ENCODE measurements at places on chromosomes 16 and 17. TPM values are rescaled to one million over a fixed set of nuclear protein-coding genes. Genes with fewer than 3 reads are reported as not detected.

The KRTAP4-8 gene
- not detected for total RNA-seq

The NLRC3 gene
- total RNA-seq: 0.72 TPM

The SLC39A11 gene
- 12.7 TPM for total RNA-seq

The SPN gene
- total RNA-seq: 0.62 TPM

The HBA2 gene
- total RNA-seq: 803 TPM

The EVI2A gene
- total RNA-seq: 1.4 TPM

DNA sequence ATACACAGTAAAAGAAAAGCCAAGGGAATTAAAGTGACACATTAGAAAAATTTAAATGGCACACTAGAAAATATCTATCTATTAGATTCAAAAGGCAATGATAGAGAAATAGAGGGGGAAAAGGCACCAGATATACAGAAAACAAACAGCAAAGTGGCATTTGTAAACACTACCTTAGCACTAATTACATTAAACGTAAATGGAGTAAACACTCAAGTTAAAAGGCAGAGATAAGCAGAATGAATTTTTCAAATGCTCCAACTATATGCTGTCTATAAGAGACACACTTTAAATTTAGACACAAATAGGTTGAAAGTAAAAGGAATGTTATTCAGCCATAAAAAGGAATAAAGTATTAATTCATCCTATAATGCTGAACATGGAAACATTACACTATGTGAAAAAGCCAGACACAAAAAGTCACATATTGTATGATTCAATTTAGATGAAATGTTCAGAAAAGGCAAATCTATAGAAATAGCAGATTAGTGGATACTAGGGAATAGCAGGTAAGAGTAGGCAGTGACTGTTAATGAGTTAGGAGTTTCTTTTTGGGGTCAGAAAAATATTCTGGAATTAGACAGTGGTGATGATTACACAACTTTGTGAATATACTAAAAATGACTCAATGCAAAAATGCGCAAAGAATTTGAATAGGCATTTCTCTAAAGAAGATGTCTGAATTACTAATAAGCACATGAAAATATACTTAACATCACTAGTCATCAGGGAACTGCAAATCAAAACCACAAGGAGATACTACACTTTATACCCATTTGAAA, 92.4 kb downstream of the BRIP1 start:
- no peak for DNase-seq

DNA sequence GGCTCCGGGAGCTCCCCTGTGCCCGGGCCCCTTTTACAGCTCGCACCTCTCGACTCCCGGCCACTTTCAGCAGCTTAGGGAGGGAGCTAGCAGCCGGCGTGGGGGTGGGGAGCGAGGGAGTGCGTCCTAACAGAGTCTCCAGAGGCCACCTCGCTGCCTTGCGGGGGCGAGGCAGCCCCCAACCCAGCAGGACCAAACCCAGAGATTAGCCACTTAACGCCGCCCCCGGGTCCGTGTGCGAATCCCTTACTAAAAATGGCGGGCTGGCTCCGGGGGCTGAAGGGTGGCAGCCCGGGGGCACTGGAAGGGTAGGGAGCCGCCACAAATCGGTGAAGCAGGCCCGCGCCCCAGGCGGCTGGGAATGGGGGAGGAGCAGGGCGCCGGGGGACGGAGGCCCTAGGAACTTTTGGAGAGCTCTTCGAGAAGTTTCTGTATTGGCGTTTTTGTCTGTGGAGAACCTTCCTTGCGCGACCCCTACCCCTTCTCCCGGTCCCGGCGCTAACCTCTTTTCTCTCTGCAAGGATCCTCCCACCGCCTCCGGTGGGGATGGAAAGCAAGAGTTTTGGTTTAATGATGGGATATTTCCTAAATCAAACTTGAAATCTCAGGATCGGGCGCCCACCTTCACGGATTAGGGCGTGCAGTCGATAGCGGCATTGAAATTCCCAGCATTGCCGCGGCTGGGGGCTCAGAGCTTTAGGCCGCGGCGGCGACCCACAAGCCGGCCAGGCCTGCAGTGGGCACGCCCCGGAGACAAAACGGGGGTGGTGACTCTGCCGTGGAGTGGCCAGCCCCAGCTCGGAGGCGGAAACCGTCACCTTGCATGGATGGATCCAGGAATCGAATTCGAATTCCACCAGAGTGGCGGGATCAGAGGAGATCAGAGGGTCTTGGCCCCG, 793 bp upstream of the IRX3 start:
- DNase-seq: no peak

- peak; percentile 41 for DNase-seq
Measured at GRCh38 chr17:76262732-76263344, 2.3 kb upstream of the UBALD2 start.

- no peak for DNase-seq
Measured at GRCh38 chr16:23893986-23894385, 58.2 kb downstream of the PRKCB start.

DNA sequence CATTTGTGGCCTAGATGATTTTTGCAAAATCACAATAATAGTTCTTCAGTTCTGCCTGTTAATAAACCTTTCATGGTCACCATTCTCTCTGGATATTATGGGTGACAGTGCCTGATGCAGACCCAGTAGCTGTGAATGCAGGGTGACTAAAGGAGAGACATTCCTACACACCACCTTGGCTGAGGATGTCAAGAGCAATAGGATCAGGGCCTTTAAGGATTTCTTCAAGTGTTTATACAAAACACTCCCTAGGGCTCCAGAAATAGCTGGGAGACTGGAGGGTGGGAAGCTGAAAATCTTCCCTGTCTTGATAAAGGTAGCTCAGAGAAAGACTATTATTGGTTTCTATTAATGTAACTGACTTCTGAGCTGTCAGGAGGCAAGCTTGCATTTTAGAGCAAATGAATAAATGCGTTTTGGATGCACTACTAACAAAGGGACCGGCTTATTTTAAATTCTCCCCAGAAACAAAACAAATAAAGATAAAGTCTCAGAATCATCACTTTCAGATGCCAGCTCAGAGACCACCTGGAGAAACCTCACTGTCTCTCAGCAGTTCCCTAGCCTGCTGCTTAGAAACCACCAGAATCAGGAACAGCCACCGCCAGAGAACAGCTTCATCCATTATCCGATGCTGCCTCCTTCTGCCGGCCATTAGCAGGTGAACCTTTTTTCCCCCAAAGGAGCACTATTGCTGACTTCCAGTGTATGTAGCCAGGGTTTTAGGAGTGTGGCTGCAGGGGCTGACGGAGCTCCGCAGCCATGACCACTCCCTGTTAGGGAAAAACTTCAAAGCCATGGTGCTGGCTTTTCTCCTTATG, 171.4 kb upstream of the DYNLRB2 start:
- DNase-seq: peak; percentile 82

DNA sequence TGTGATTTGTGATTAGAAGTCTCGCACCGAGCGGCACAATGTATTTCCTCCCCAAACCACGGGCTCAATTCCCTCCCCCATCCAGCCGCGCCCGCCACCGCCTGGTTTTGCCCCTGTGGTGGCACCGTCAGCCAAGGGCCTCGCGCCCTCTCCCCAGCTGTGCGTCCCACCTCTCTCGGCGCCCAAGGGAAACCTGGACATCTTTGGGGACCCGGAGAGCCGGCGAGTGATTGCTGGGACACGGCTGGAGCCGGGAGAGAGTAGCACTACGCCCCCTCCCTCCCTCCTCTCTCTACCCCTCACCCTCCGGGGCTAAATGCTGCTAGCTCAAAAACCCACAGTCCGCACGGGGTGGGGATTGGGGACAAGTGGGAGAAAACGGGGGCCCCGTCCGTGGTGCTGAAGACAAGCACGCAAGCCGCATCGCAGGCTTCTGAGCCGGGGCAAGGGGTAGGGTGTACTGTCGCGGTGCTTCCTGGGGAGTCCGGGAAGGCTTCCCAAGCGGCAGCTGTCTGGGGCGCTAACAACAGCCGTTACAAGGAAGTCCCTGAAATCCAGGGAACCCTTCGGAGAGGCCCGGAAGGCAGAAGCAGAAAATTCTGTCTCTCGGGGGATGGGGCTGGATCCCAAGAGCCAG, 1.4 kb downstream of the CBLN1 start:
- DNase-seq: peak; percentile 34

GRCh38 chr17:15309793-15310192, 31.6 kb downstream of the TEKT3 start:
- DNase-seq: peak; percentile 16

DNA sequence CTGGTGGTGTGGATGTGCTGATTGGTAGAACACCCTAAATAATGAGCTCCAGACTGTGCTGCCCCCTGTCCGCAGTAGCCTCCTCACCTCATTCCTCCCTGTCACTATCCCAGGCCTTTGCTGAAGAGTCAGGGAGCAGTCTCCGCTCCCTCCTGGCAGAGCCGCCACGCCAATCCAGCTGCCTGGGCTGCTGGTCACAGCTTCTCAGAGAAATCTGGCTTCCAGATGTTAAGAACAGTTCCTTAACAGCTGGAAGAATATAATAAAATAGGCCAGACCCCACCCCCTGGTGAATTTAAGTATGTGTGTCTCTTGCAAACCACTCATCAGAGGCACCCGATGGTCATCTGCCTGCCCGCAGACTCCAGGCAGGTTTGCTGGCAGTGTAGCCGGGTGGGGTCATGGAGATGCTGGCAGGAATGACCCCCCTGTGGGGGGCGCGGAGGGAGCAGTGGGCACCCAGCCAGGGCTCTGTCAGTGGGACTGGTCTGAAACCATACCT, 161.0 kb downstream of the CCDC182 start:
- DNase-seq: peak; percentile 74

DNA sequence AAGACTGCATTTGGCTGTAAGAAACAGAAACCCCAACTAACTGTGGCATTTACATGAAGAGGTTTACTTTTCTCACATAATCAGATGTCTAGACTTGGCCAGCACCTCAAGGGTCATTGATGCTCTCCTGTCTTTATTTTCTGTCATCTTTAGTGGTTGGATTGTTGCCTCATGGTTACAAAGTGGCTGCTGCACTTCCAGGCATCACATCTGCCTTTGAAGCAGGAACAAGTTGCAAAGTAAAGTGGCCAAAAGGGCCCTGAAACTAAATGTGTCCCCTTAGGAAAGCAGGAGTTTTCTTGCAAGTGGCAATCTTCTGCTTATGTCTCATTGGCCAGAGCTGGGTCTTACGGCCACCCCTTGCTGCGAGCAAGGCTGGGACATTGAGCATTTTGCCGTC, 26.5 kb upstream of the STH start:
- DNase-seq: no peak

GRCh38 chr17:27155866-27156265, 138.0 kb upstream of the WSB1 start:
- no peak for DNase-seq

- no peak for DNase-seq
Measured at GRCh38 chr17:38334480-38335364, 9.0 kb downstream of the GPR179 start.

GRCh38 chr17:37664214-37664613, 21.0 kb upstream of the DDX52 start:
- no peak for DNase-seq

DNA sequence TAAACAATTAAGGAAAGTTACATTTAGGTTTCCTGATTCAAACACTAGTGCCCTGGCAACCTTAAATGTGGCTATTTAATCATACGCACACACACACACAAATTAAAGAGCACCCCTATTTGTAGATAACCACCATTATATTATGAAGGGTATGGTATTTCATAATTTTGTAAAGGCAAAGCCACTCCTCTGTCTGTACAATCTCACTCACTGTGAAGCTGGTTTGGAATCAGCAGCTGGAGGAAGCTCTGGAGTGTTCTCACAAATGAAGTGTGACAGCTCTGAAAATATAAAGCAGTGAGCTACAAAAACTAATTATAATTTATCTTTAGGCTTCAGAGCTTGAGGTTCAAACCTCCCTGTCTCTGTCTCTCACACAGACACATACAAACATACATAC, 57.9 kb upstream of the KCNJ16 start:
- peak; percentile 17 for DNase-seq

DNA sequence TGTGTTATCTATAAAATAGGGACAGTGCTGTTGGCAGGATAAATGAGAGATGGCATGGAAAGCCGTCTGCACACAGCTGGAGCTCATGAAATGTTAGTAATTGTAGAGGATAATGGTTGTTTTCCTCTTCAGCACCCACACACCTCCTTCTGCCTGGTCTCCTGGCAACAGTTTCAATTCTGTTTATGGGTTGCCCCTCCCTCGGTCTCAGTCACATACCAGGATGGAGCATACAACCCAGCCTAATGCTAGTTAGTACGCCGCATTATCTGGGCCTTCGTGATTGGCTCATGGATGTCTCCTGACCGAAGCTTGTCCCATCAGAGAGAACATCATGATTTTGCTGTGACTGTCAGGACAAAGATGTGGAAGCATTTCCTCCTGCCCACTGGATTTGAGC, 126.2 kb upstream of the WSCD1 start:
- DNase-seq: no peak

- peak; percentile 27 for DNase-seq
Measured at GRCh38 chr17:44522883-44523671, 19.9 kb upstream of the GPATCH8 start.

Measured in tongue (tissue), 3 donors.